Aorta (tissue), 5 donors: ENCODE measurements at places on chromosomes 3 and 15. TPM values are rescaled to one million over a fixed set of nuclear protein-coding genes. Genes with fewer than 3 reads are reported as not detected.

GRCh38 chr3:36944012-36944640 is 728 bp downstream of the TRANK1 start:
- H3K27me3 ChIP-seq = no peaks in the 10 kb centered on the region
- no peaks in the 10 kb centered on the region for H3K36me3 ChIP-seq
- peak overlapping the region; percentile 4 for H3K27ac ChIP-seq
- peak overlapping the region; percentile 57 for H3K4me3 ChIP-seq
- peak; percentile 90 for DNase-seq
- peaks cover 3% of the 10 kb centered on the region for H3K4me1 ChIP-seq

DNA sequence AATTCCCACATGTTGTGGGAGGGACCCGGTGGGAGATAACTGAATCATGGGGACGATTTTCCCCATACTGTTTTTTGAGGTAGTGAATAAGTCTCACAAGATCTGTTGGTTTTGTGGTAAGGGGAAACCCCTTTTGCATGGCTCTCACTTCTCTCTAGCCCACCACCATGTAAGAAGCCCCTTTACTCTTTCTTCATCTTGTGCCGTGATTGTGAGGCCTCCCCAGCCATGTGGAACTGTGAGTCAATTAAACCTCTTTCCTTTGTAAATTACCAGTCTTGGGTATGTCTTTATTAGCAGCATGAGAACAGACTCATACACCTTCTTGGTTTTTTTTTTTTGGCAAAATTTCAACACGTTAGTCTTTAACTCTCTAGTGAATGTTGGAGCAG is 18.1 kb downstream of the ARL8B start:
- no peak overlapping the region for H3K4me3 ChIP-seq
- DNase-seq = no peak
- H3K27ac ChIP-seq = no peak overlapping the region
- no peaks in the 10 kb centered on the region for H3K36me3 ChIP-seq
- peaks cover 5% of the 10 kb centered on the region for H3K4me1 ChIP-seq

GRCh38 chr3:177787279-177788041 is 590.2 kb upstream of the TBL1XR1 start:
- peaks cover 3% of the 10 kb centered on the region for H3K4me1 ChIP-seq
- H3K36me3 ChIP-seq = no peaks in the 10 kb centered on the region
- H3K27me3 ChIP-seq = no peaks in the 10 kb centered on the region
- H3K4me3 ChIP-seq = no peak overlapping the region

GRCh38 chr3:127744875-127745274 is 72.1 kb downstream of the ABTB1 start:
- H3K4me3 ChIP-seq = no peak overlapping the region
- H3K36me3 ChIP-seq = no peaks in the 10 kb centered on the region
- no peak overlapping the region for H3K27ac ChIP-seq
- no peaks in the 10 kb centered on the region for H3K27me3 ChIP-seq

GRCh38 chr15:99566157-99566897 is 543 bp downstream of the MEF2A start:
- H3K36me3 ChIP-seq = no peaks in the 10 kb centered on the region
- DNase-seq = peak; percentile 77
- peak overlapping the region; percentile 46 for H3K4me3 ChIP-seq
- no peaks in the 10 kb centered on the region for H3K27me3 ChIP-seq

DNA sequence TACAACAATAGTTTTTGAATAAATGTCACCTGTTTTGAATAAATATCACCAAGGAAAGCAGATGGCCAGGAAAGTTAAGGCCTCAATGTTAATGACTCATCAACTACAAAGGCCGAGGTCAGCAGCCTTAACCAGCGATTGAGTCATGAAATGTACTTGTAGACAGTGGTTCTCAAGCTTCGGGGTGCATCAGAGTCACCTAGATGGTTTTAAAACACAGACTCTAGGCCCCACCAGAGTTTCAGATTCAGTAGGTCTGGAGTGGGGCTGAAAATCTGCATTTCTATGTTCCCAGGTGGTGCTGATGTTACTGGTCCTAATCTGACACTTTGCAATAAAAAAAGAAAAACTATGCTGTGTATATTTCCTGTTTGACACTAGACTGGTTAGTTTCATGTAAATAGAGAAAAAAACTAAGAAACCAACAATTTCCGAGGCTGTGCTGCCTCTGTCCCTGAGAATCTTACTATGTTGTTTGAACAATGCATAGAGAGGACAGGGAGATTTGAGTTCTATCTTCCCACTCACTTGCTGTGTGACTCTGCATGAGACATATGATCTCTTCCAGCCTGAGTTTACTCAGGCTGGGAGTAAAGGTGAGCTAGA is 9.8 kb downstream of the RAB27A start:
- H3K27me3 ChIP-seq = no peaks in the 10 kb centered on the region
- no peak overlapping the region for H3K27ac ChIP-seq
- no peaks in the 10 kb centered on the region for H3K36me3 ChIP-seq
- no peak overlapping the region for H3K4me3 ChIP-seq
- DNase-seq = no peak

GRCh38 chr15:60840306-60840702 is 361.4 kb upstream of the ICE2 start:
- no peaks in the 10 kb centered on the region for H3K4me1 ChIP-seq
- no peak for DNase-seq
- H3K36me3 ChIP-seq = no peaks in the 10 kb centered on the region
- no peak overlapping the region for H3K4me3 ChIP-seq
- no peaks in the 10 kb centered on the region for H3K27me3 ChIP-seq

- no peaks in the 10 kb centered on the region for H3K36me3 ChIP-seq
- H3K4me3 ChIP-seq = no peak overlapping the region
- no peaks in the 10 kb centered on the region for H3K4me1 ChIP-seq
- no peak overlapping the region for H3K27ac ChIP-seq
These were observed 63.7 kb downstream of the SPRED1 start for GRCh38 chr15:38316311-38316710.

GRCh38 chr3:196268284-196269163 is 19.0 kb downstream of the PCYT1A start:
- no peaks in the 10 kb centered on the region for H3K27me3 ChIP-seq
- H3K36me3 ChIP-seq = no peaks in the 10 kb centered on the region
- no peak overlapping the region for H3K27ac ChIP-seq

GRCh38 chr3:41317718-41318117 is 118.4 kb downstream of the CTNNB1 start:
- H3K4me1 ChIP-seq = no peaks in the 10 kb centered on the region
- H3K36me3 ChIP-seq = no peaks in the 10 kb centered on the region
- DNase-seq = no peak
- no peak overlapping the region for H3K27ac ChIP-seq
- H3K27me3 ChIP-seq = no peaks in the 10 kb centered on the region

DNA sequence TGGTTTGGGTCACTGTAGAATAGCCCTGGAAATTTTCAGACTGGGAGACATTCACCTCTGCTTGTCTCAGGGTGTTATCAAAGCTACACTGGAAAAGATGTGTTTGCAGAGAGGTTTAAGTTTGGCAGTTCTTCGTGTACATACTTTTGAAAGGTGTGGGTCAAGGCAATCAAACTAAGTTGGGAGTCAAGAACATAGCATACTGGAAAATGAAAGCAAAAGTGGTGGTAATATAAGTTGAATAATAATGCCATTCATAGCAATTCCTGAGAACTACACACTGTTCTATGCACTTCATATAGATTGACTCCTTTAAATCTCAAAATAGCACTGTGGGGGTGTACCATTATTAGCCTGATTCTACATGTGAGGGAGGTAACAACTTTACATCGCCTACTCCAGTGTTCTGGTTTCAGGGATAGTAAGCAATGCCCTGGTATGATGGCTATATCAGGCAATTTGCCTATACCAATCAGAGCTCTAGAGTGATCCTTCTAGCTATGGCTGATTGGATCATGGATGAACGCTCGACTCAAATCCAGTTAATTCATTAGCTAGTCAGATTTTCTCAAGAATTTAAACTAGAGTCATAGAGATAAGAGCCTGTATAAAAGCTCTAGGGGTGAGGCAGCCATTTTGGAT is 44.6 kb upstream of the RASGRP1 start:
- H3K4me1 ChIP-seq = no peaks in the 10 kb centered on the region
- no peak for DNase-seq
- no peaks in the 10 kb centered on the region for H3K27me3 ChIP-seq
- H3K36me3 ChIP-seq = no peaks in the 10 kb centered on the region
- no peak overlapping the region for H3K27ac ChIP-seq

DNA sequence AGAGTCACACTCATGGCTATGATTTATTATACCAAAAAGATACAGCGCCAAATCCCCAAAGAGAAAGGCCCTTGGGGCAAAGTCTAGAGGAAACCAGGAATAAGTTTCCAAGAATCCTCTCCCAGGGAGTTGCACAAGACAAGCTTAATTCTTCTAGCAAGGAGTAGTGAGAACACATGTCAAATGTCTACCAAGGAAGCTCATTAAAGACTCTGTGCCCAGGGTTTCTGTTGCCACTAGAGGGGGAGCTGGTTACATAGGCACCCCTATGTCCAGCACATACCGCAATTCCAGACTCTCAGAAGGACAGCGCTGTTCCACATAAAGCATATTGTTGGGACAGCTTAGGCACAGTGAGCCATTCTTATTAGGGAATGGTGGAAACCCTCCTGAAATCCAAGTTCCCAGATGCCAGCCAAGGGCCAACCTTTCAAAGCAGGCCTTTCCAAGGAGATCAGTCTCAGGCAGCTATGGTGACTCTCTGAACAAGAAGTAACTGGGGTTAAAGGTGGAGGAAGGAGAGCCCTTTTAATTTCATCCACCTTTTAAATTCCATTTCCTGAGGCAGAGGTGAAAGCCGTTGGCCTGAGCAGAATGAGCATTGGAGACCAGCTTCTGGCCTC is 194.2 kb downstream of the UACA start:
- DNase-seq = no peak
- no peak overlapping the region for H3K4me3 ChIP-seq
- H3K4me1 ChIP-seq = no peaks in the 10 kb centered on the region
- no peaks in the 10 kb centered on the region for H3K36me3 ChIP-seq
- no peaks in the 10 kb centered on the region for H3K27me3 ChIP-seq
- no peak overlapping the region for H3K27ac ChIP-seq

DNA sequence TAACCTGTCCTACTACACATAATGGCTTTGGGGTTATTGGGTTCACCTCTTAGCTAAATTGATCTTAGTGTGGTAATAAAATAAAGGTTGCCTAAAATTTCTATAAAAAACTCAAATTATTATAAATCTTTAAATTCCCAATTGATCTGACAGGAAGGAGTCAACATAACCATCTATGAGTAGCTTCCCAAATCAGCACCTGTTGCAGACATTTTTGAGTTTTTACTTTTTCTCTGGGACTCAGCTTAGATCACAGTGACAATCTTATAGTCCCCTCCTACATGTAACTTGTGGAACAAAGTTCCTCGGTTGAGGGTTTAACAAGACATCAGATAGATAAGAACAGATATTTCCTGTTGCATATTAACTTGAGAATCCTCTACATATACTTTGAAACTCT is 601.0 kb downstream of the TUSC7 start:
- H3K4me3 ChIP-seq = no peak overlapping the region
- H3K27ac ChIP-seq = no peak overlapping the region
- no peaks in the 10 kb centered on the region for H3K36me3 ChIP-seq
- H3K27me3 ChIP-seq = no peaks in the 10 kb centered on the region

DNA sequence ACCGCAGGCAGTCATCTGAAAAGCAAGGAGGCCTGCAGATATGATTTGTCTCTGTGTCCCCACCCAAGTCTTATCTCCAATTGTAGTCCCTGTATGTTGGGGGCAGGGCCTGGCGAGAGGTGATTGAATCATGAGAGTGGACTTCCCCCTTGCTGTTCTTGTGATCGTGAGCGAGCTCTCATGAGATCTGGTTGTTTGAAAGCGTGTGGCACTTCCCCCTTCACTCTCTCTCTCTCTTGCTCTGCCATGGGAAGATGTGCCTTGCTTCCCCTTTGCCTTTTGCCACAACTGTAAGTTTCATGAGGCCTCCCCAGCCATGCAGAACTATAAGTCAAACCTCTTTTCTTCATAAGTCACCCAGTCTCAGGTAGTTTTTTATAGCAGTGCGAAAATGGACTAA is 83.3 kb downstream of the TMCO5A start:
- no peaks in the 10 kb centered on the region for H3K36me3 ChIP-seq
- DNase-seq = peak; percentile 67
- H3K27me3 ChIP-seq = no peaks in the 10 kb centered on the region
- no peak overlapping the region for H3K4me3 ChIP-seq
- no peak overlapping the region for H3K27ac ChIP-seq

Gene MUSTN1
- total RNA-seq = 86.6 TPM

Gene RASGRF1
- total RNA-seq = 0.13 TPM

Gene HAPLN3
- total RNA-seq = 79.9 TPM

Gene RTP4
- total RNA-seq = 3.5 TPM

Gene SLC9C1
- 0.81 TPM for total RNA-seq

Gene ST3GAL6
- total RNA-seq = 12.2 TPM

Gene NUP210
- total RNA-seq = 4.8 TPM
